ENCODE measurements at places on chromosomes 2 and 18.

DNA sequence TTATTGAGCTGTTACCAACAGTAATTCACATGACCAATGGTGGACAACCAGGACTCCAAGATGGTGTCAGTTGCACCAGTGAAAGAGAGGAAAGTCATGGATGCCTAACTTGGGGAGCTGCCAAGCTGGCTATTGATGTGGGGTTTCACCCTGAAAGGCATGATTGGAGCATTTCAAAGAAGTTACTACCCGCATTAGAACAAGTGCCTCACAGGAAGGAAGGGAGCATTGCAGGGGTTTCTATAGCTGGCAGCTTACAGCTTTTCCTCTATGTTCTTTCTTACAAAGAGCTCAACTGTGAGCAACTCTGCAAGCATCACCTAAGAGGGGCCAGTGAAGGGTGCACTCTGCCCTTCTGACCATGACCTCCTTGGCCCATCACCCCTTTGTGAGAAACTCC, 93.1 kb downstream of the TNFRSF11A start:
- DNase-seq = no peak

- no peak for DNase-seq
Observed at GRCh38 chr2:150495993-150496627, 8.6 kb upstream of the RND3 start.

GRCh38 chr2:239106314-239106908, 258.5 kb downstream of the TWIST2 start:
- peak; percentile 20 for DNase-seq

- DNase-seq = no peak
Observed at GRCh38 chr2:128513116-128513960, 194.7 kb upstream of the HS6ST1 start.

DNA sequence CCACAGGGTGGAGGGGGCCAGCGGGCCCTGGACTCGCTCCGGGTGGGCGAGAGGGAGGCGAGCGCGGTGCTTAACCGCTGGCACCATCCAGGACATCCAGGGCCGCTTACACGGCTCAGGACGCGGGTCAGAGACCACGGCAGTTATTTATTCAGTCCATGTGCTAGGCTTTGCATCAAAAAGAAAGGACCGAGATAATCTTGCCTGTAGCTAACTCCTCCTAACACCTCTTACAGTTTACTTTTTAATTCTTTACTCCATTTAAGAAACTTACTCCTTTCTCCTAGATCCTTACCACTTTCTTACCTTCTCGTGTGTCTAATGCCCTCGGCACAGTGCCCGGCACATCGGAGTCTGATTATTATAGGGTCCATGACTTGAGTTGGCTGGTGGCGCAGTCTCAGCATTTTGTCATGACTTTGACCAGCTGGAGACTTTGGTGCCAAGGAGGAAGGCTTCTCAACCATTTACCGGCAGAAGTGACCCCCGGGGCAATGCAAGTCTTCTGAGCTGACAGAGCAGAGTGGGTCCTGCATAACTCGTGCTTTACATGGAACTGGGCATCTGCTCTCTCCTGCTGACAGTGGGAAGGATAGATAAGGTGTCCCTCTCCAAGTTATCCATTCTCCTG, 503 bp downstream of the ANXA4 start:
- no peak for DNase-seq

- no peak for DNase-seq
Observed at GRCh38 chr2:159585622-159586021, 30.7 kb downstream of the BAZ2B start.

DNA sequence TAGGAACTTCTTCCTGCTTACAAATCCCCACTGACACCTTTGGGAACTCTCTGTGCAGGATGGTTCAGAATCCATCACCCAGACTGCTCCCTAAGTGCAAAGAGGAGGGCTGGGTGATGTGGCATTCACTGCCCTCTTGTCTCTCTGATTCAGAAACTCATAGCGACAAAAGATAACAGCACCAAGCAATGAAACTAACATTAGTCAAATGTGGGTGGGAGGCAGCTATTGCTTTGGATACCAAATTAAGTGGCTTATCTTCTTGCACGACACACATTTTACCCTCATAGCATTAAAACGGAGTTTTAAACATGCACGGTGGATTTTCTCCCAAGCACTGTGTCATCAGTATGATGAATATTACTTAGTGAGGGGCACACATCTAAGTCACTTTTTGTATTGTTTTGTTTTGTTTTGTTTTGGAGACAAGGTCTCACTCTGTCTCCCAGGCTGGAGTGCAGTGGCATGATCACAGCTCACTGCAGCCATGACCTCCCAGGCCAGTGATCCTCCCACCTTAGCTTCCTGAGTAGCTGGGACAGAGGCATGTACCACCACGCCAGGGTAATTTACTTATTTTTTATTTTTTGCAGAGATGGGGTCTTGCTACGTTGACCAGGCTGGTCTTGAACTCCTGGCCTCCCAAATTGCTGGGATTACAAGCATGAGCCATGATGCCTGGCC, 40.9 kb upstream of the NEB start:
- no peak for DNase-seq

DNA sequence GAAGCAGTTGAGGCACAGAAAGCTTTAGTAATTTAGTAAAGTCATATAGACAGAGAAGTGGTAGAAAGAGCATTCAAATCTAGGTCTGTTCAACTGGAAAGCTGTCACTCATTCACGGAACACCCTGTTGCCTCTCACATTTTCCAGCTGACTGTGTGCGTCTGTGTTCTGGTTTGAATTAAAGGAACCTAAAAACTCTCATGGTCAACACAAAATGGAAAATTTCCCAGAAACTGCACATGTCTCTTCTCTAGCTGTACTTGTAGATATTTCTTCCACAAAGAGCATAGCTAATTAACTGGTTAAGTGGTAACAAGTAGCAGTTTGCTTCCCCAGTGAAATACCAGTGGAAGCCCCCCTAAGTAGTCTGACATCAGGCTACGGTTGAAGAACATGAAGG, 390.8 kb downstream of the TGIF1 start:
- no peak for DNase-seq

DNA sequence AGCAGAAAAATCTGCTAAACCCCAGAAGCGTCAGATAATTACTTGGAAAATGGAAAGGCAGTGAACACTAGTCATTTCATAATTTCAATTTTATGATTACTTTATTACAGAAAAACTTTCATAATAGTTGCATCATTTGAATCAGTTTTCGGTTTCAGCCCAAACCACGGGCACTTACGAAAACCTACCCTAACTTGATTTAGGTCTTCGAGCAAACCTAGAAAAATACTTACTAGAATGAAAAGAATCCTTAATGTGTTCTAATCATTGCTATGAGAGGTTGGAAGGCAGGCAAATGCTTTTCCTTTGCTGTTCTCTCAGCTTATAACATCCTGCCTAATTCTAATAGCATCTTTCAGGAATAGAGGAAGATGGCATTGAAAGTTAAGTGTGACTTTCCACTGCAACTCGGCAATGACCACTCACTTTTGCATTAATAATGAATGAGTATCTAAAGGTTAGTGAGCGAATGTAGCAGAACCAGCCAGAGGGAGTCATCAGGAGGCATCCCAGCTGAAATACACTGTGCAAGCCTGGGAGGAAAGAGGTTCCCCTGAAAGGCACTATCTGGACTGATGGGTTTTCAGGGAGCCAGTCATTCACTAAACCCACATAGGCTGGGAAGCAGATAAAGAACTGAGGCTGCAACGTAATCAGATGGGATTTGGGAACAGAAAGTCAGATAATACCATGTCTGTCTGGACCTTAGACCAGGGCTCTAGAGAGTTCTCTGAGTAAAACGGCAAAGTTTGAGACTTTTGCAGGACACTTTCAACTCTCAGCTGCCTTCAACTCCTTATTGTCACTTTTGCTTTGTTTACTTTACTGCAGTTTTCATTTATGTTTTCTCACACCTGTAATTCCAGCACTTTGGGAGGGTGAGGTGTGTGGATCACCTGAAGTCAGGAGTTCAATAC, 520.8 kb downstream of the RNF144A start:
- no peak for DNase-seq

Data from stimulated activated naive CD8-positive, alpha-beta T cell treated with anti-CD3 and anti-CD28 coated beads, Interleukin-15, Interleukin-2, amounts not matched to agents 100 U/mL and 50 U/mL, for 24 hours (primary cell).